ENCODE measurements at places on chromosomes 5 and 9.

GRCh38 chr5:122172207-122172606, 42.9 kb downstream of the ZNF474 start:
- DNase-seq = no peak

- no peak for DNase-seq
These were observed 67.1 kb upstream of the GOLPH3 start for GRCh38 chr5:32241034-32241783.

DNA sequence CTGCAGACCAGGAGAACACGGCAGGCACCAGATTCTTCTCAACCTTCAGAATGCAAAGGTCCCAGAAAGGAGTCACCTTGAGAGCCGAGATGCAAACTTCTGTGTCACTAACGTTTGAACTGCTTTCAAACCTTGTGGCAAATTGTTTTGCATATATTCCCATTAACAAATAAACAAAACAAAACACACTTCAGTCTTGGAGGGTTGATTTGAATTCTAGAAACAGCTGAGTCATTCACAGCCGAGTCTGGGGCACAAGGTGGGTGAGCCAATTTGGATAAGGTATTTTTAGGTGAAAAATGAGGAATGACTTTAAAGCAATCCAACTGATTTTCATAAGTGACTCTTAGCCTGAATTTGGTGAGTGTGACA, 38.8 kb upstream of the ANKRD33B start:
- DNase-seq = no peak

- DNase-seq = no peak
These were observed 78.5 kb downstream of the KIF4B start for GRCh38 chr5:155091768-155092717.

GRCh38 chr5:167652690-167653089, 638.8 kb upstream of the WWC1 start:
- no peak for DNase-seq

- DNase-seq = no peak
These were observed 172.3 kb upstream of the PLPPR1 start for GRCh38 chr9:100856238-100856637.

All from inflammatory macrophage treated with lipopolysaccharide for 1 hour (primary cell).